GM12892 (cell line): ENCODE measurements at places on chromosomes 12 and 14.
A peak's percentile ranks its signal among the peaks of the same experiment; 100 is the strongest.

DNA sequence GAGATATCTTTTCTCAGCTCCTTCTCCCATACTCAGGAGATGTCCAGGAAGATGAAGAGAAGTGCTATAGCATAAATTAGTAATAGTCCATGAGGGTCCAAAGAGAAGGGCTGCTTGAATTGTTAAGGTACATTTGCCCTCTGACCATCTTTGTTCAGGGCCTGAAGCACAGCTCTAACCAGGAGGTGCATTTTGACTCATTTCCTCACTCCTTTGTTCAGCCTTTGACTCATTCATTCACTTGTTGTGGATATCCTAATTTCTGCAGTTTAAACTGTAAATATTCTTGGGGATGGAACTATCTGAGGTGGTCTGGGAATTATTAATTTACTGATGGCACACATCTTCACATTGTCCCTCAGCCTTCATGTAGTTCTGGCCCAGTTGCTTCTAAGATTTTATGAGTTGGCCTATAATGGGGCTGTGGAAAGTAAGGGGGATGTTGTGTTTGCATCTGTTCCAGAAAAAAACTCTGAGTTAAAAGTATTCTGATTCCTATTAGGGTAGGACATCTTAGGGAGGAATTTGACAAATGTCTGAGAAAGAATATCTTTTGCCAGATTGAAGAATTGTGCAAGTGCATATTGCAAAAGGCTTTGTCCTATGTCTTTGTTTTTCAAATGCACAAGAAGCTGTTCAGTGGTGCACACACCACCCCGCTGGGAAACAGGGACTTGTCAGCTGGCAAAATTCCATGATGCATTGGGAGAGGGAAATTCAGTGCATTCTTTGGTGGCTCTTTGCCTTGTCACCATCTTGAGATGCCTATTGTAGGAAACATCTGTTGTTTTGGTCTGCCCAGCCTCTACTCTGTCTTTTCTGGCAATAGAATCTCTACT lies 22.1 kb downstream of the SMOC1 start:
- no peak for DNase-seq

DNA sequence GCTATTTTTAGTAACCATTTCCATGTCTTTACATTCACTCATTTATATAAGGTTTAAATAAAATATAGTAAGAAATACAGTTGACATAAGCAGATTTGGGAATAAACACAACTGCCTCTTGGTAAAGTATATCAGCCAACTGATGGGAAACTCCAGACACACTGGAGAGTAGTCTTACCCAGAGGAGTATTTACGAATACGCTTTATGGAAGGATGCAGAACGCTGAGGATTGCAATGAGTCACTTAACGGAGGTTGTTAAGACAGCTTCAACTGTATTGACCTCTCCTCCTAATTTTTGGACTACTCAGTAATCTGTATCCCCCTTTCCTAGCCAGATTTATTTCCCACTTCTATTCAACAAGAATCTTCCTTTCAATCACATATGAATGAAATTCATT lies 6.0 kb downstream of the C2CD5 start:
- DNase-seq: no peak

DNA sequence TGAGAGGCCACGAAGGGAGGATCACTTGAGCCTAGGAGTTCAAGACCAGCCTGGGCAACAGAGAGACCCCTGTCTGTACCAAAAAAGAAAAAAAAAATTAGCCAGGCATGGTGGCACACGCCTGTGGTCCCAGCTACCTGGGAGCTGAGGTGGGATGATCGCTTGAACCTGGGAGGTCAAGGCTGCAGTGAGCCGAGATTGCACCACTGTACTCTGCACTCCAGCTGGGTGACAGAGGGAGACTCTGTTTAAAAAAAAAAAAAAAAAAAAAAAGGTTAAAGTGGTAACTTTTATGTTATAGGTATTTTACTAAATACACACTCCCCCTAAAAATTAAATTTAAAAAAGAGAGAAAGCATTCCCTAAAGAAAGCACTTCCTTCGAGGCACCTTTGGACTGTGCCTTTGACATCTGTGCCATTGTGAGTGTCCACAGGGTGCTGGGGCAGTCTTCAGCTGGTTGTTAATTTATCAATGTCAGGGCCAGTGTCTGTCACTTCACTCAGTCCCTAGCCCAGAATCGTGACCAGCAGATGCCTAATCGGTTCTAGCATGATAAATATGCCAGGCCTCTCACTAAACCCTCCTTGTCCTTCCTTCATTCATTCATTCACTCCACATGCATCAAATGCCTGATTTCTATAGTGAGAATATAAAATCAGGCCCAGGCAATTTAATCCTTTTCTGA lies 63.1 kb downstream of the B4GALNT3 start:
- DNase-seq: no peak

GRCh38 chr12:102824218-102824835 lies 92.7 kb downstream of the PAH start:
- DNase-seq: no peak

- no peak for DNase-seq
Measured at GRCh38 chr14:64178814-64179213, 115.4 kb downstream of the ESR2 start.

DNA sequence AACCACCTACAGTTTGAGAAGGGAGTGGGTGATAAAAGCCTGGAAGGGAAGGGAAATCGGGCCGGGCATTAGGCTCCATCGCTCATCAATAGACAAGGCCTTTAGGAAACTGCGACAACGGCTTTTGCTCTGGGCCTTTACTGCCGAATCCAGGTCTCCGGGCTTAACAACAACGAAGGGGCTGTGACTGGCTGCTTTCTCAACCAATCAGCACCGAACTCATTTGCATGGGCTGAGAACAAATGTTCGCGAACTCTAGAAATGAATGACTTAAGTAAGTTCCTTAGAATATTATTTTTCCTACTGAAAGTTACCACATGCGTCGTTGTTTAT lies 261 bp upstream of the RNU7-1 start:
- DNase-seq: peak; percentile 91

DNA sequence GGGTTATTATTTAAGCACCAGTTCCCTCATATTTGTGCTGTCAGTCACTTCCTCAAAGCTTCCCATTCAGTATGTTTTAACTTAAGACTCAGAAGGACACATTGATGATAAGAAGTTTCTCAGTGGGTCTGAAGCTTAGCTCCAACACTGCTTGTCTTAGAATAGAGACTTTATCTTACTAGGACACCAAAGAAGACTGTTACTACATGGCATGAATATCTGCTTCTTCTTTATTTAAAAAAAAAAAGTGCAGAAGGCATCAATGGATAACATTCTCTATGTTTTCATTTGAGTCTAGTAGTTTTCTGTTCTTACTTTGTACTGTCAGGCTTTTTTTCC lies 404.2 kb downstream of the DAD1 start:
- DNase-seq: no peak

DNA sequence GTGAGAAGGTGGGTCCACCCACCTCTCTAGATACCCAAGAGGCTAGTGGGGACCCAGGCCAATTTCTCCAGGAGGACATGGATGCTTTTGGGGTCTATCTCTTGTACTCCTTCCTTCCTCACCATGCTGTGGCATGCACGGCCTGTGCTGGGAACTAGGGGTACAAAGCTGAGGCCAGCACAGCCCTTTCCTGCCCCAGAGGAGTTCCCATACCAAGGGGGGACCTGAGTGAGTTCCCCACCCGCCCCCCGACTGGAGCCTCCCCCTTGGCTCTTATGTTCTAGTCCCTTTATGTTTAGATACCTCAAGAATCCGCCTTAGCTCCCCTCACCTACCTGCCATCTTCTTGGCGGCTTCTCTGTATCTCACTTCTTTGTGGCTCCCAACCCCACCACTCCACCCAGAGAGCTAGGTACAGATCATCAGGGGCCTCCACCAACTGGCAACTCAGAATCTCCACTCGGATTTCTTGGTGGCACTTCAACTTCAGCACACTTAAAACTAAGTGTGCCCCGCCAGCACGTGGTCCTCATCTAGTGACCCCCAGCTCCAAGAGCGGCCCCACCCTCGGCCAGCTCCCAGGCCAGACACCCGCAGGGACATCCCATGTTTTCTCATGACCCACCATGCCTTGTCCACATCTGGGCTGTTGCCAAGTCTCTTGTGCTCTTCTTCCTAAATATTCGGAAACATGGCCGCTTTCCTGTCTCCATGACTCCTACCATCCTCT lies 115.2 kb upstream of the RTL1 start:
- no peak for DNase-seq

DNA sequence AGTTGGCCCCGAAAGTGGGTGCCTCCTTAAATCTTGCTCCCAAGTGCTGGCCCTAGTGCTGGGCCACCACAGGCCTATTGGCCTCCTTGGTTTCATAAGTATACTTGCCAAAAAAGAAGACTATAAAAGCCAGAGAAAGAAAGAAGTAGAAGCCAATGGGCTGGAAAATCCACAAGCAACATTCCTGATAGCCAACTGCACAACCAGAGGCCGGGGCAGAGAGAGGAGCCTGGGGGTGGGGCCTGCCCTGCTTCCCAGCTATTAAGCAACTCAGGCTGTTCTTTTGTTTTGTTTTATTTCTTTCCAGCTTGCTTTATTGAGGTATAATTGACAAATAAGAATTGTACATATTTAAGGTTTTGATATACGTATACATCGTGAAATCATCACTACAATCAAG lies 177.2 kb upstream of the NTF3 start:
- no peak for DNase-seq

DNA sequence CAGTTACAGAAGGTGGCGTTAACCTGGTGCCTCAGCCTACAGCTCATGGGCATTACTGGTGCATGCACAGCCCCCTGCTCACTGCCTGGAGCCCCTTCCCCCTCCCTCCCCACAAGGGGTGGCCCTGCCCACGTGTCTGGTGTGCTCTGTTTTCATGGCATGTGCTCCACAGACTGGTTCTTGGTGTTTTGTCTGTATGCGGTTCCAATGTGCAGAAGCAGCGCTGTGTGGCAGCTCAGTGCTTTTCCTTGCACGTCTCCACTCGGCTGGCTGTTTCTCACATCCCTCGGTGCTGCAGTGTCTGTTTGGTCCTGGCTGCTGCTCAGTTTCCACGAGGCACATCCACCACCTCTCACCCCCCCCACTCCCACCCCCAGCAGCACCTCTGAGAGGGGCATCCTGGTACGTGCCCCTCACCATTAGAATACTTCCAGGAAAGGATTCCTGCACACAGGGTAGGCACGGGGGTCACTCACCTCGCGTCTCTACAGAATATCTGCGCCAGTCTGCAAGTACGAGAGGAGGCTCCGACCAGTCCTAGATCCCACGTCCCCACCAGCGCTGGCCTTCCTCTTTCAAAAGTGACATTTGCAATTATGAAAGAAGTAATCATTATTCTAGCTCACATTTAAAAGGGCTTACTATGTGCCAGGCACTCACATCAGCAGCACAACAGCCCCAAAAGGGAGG lies 27.1 kb downstream of the DIO3 start:
- no peak for DNase-seq

GRCh38 chr12:123936956-123937706 lies 35.5 kb downstream of the CCDC92 start:
- no peak for DNase-seq

GRCh38 chr12:1606021-1606622 lies 11.7 kb upstream of the FBXL14 start:
- DNase-seq: no peak

GRCh38 chr12:121819212-121819949 lies 15.6 kb downstream of the SETD1B start:
- DNase-seq: no peak

DNA sequence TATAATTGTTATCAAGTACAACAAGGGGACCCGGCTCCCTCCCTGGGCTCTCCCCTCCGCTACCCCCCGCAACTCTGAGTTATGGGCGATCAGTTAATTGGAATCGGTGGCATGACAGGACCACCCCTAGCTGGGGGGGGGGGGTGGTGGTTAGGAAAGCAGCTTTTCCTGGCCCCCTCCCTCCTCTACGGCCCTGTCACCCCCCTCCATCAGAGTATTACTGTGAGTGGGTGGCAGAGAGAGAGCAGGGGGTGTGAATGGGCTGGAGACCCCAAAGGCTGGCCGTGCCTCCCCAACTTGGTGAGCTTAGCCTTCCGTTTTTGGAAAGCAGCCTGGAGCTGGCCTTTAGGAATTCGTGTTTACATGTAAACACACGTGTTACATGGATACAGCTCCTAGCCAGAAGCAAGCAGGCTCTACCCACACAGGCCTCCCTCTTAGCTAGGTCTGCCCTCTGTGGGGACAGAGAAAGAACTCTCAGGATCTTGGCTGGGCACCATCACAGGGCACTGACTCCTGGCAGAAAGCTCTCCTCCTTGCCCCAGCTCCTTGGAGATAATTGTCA lies 1.1 kb upstream of the HOXC4 start:
- DNase-seq: no peak
